ENCODE measurements at places on chromosomes 13 and 19.
A peak's percentile ranks its signal among the peaks of the same experiment; 100 is the strongest.

DNA sequence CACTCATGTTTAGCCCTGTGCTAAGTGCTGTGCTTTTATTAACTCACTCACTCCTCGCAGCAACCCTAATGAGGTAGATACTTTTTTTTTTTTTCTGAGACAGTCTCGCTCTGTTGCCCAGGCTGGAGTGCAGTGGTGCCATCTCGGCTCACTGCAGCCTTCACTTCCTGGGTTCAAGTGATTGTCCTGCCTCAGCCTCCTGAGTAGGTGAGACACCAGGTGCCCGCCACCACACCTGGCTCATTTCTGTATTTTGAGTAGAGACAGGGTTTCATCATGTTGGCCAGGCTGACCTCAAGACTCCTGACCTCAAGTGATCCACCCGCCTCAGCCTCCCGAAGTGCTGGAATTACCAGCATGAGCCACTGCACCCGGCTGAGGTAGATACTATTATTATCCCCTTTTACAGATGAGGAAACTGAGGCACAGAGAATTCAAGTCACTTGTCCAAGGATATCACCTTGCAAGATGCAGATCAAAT is 2.5 kb downstream of the ITPKC start:
- no peak for DNase-seq

DNA sequence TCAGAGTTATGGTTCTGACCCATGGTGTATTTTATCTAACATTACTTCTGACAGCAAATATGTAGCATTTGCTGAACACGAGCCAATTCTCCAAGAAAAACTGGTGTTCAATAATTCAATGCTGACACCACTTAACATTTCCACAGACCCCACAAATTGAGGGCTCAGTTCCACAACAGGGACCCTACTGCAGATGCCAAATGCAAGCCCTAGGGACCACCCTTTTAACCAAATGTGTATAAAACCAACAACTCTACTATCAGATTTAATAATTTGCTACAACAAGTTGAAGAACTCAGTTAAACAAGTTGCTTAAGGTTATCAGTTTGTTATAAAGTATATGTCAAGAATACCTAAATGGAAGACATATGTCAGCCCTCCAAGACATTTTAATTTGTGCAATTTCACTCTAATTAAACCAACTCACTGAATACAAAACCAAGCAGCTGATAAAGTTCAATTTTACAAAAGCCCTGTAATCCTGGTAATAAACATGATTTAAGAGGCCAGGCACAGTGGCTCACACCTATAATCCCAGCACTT is 6.7 kb downstream of the ZNF44 start:
- no peak for DNase-seq

GRCh38 chr19:19540715-19541515 is 2.9 kb downstream of the CILP2 start:
- DNase-seq = no peak

DNA sequence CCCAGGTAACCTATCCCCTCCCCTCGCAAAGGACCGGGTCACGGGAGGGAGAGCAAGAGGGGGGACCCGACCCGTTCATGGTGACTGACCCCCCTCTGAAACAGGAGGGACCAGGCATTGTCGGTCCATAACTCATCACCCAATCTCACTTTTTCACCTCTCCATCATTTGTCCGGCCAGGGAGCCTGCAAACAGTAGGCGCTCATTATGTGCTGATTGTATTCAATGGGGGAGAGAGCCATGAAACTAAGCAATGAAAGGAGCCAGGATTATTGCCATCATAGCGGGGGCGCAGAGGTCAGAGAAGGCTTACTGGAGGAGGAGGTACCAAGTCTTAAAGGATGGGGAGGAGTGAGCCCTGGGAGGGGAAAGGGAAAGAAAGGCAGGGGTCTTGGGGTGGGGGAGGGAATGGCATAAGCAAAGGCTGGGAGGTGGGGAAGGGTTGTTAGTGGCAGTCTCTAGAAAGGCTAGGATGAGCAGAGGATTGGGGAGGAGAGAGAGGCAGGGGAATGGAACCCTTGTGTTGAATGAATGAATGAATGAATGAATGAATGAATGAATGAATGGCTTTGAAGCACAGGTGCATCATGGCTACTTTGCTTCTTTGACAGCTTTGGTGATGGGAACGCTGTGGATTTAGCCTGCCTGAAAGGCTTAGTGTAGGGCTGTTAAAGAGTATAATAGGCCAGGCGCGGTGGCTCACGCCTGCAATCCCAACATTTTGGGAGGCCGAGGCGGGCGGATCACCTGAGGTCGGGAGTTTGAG is 1.4 kb downstream of the SHFL start:
- DNase-seq = no peak

DNA sequence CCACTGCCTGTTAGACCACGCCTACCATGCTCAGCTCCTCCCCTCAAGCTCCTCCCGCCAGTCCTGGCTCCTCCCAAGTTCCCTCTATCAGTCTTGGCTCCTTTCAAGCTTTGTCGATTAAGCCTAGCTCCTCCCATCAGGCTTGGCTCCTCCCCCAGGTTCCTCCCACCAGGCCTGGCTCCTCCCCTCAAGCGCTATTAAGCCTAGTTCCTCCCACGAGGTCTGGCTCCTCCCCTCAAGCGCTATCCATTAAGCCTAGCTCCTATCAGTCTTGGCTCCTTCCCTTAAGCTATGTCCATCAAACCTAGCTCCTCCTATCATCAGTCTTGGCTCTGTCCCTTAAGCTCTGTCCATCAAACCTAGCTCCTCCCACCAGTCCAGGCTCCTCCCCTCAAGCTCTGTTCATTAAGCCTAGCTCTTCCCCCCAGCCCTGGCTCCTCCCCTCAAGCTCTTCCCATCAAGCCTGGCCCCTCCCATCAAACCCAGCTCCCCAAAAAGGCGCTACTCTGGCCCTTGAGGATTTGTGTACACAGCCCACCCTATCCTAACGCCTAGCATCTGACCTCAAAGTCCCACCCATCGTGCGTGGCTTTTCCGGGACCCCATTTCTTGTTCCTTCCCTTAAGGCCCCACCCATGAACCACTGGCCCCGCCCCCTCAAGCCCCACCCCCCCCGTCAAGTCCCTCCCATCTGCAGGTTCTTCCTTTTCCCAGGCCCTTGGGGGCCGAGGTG is 10.0 kb downstream of the CAMSAP3 start:
- DNase-seq = peak; percentile 47

DNA sequence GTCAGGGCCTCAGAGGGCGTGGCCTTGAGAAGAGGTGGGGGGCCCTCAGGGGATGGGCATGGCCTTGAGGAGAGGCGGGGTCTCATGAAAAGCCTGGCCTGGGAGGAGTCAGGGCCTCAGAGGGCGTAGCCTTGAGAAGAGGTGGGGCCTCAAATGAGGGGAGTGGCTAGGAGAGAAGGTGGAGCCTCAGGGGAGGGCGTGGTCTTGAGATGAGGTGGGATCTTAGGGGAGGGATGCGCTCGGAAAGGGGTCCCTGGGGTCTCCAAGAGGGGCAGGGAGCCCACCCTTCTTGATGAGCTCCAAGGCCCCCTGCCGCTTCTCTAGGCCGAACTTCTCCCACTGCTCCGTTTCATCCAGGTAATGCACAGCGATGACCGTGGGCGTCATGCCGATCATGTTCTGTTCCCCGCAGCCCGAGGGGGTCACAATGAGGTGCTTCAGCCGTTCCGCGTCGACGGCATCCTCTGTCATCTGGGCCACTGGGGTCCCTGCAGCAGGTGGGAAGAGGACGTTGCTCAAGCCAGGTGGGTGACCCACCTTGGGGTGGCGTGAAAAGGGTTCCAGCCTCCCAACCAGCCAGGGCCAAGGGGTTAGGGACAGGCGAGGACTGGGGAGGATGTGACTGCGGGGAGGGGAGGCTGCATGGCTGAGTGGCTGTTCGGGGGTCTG is 24.3 kb upstream of the TNFSF14 start:
- no peak for DNase-seq

DNA sequence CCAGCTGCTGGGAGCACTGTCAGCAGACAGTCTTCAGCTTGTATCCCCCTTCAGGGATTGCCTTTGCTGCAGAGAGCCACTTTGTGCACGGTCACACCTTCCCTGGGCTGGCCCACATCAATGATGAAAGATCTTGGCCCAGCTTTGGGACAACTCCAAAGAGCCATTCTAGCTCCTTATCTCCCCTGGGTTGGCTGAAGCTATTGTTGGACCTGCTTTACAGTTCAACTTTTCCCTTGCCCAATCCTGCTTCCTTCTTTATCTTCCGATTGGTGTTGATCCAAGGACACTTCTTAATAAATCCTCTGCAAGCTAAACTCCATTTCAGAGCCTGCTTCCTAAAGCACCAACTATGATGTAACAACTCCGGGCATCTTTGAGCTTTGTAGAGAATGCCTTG is 466.4 kb downstream of the KLF12 start:
- DNase-seq = no peak

GRCh38 chr19:1312767-1313694 is 27.4 kb downstream of the EFNA2 start:
- peak; percentile 77 for DNase-seq

- DNase-seq = no peak
Observed at GRCh38 chr19:42473686-42474085, 30.9 kb upstream of the CXCL17 start.

DNA sequence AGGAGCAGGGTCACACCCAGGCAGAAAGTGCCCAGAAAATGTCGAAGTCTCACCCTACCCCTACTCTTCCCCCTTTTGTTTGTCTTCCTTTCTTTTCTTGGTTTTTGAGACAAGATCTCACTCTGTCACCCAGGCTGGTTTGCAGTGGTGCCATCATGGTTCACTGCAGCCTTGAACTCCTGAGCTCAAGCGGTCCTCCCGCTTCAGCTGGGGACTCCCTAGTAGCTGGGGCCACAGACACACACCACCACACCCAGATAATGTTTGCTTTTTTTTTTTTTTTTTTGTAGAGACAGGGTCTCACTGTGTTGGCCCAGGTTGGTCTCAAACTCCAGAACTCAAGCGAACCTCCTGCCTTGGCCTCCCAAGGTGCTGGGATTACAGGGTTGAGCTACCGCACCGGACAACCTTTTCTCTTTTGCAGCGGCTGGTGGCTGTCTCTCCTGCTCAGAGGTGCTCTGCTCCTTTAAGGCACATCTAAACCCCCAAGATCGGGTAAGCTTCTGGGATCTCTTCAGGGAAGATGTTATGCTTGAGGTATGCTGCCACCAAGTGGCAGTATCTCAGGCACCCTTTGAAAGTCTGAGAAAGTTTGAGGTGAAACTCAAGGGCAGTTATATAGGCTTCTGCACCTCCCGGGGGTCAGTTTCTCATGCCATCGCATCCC is 22.4 kb upstream of the EBI3 start:
- peak; percentile 65 for DNase-seq

DNA sequence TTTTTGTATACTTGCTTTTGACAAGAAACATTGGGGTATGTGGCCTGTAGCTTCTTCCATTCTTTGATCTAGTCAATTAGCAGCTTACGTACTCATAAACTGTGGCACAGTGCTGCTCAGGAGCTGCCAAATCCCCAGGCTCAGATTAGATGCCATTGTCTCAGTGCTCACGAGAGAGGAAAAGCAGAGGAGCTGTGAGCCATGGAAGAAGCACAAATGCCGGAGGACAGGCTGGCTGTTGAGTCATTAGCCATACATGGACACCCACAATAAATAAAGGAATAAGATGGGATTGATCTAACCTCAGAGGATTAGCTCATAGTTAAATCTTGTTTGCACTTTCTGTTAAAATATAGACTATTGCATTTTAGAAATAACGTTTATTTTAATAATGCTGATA is 121.7 kb downstream of the POSTN start:
- DNase-seq = no peak

- DNase-seq = no peak
Observed at GRCh38 chr13:111589992-111590391, 269.6 kb downstream of the TEX29 start.

Data from NCI-H226 (cell line).